ENCODE measurements at places on chromosomes 7 and 10.

GRCh38 chr7:74193054-74193453, 16.8 kb upstream of the LAT2 start:
- DNase-seq: no peak

GRCh38 chr10:1216574-1217236, 160.5 kb downstream of the WDR37 start:
- DNase-seq: no peak

- no peak for DNase-seq
These were observed 10.5 kb upstream of the DEPP1 start for GRCh38 chr10:44988957-44989585.

- DNase-seq: no peak
These were observed 234.3 kb upstream of the TMEM229A start for GRCh38 chr7:124267154-124267553.

DNA sequence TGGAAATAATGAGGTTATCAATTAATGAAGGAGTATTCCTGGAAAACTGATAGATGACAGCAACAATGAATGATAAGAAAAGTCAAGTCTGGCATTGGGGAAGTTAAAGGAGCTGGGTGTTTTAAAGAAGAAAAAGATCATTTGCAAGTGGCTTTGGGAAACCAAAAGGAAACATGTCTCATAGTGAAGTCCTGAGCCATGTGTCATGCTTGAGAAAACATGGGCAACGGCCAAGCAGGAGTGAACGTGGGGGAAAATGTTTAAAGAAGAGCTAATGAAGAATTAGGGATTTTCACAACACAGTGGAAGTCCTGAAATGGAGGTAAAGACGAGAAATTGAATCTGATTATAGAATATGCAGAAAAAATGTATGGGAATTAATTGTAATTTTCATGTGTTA, 1383.2 kb upstream of the CELF2 start:
- DNase-seq: no peak

DNA sequence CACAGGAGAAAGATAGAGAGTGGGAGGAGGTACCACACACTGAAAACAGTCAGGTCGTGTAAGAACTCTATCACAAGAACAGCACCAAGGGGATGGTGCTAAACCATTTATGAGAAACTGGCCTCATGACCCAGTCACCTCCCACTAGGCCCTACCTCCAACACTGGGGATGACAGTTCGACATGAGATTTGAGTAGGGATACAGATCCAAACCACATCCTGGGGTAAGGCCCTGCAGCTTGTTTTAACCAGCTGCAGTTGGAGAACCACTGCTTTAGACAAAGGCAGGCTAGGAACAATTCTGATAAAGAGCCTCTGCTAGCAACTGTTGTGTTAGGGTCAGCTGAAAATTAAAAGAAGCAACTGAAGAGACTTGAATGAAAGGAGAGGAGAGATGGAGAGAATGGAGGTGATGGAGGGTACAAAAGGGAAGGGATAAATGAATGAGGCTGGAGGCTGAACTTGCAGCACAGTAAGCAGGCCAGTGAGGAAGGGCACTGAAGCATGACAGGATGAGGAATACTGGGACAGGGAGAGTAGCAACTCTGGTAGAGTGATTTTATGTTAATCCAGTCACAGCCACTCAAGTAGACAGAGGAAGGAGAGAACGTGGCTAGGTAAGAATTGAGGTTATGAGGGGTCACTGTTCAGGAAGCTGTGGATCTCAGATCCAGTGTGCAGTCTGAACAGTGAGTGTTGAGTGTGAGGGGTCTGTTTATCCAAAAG, 23.6 kb downstream of the MEST start:
- DNase-seq: no peak

DNA sequence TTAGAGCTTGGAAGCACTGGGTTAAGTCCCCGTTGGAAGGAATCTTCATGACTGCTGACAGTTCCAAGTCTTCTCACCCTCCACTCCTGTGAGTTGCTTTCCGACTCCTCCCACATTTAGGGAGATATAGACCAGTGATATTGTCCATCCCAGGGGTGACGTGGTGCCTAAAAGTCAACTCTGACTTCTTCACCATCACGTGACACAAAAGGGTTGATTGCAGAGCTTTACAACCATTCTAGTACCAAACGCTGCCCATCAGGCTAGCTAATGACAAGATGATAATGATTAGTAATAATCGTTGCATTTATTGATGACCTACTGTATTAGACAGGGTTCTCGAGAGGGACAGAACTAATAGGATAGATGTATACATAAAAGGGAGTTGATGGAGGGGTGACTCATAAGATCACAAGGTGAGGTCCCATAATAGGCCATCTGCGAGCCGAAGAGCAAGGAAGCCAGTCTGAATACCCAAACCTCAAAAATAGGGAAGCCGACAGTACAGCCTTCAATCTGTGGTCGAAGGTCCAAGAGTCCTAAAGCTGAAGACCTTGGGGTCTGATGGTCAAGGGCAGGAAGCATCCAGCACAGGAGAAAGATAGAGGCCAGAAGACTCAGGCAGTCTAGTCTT, 85.3 kb upstream of the CARD11 start:
- DNase-seq: no peak

DNA sequence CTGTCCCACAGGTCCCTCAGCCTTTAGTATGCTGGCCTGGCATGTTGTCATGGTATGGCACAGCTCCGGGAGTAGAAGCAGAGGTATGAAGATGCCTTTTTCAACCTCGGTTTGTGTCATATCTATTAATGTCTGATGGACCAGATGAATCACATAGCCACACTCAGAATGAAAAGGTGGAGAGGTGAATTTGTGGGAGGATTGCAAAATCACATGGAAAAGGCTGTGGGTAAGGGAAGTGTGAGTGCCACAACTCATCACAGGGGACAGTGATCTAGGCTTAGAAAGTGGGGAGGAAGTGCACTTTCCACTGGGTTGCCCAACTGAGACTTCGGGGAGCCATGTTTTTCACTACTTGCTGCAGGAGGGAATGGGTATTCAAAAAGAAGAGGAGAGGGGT, 190.7 kb downstream of the WDR11 start:
- no peak for DNase-seq

GRCh38 chr10:129096065-129096984, 370.7 kb upstream of the MGMT start:
- DNase-seq: no peak

DNA sequence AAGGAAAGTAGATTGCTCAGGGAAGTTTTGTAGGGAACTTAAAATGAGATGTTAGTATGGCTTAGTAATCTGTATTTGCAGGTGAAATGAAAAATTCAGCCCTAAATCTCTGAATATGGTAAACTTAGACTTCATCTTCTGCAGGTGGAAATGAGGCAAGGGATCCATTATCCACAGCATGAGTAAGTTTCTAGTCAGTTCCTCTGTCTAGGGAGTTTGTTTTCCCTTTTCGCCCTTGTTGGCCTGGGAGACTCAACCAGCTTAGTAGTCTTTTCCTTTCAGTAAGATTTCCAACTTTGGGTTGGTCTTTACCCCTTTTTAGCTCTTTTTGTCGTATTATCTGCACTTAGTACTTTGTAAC, 65.6 kb downstream of the ZEB1 start:
- no peak for DNase-seq

Measured in GM06990 (cell line).